8988T (cell line): ENCODE measurements at places on chromosomes 6 and 20.

- DNase-seq: no peak
These were observed 27.4 kb downstream of the ZC3H12D start for GRCh38 chr6:149457316-149457884.

- DNase-seq: no peak
These were observed 46.2 kb upstream of the SDHAF4 start for GRCh38 chr6:70520575-70520974.

- DNase-seq: no peak
These were observed 47.9 kb downstream of the BLTP3A start for GRCh38 chr6:34839666-34840352.

DNA sequence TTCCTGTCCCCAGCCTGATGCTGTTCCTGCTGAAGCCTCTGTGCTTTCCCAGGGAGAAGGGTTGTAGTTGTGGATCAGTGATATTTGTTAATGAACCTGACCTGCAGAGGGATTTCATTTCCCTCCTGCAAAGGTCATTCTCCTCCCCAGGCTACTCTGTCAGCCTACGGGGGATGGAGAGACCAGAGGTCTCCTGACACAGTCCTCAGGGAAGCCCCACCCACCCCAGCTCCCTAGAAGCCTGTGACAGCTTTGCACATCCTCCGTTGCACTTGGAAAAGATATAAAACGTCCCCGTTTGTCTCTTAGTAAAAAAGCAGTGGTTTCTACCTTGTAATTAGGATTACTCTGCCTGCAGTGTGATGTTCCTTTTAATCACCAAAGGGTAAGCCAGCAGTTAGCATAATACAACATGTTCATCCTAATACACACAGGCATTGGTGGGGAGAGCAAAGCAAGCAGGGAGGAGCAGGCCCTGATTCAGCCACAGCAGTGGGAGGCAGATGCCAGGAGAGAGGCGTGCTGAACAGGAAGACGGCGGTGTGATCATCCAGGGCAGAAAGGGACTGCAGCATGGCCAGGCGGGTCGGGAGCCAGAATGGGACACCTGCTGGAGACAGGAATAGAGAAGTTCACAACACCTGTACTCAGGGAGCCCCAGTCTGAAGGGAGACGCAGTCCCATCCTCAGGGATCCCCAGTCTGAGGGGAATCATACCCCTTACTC is 293.5 kb downstream of the LRFN2 start:
- DNase-seq: no peak

DNA sequence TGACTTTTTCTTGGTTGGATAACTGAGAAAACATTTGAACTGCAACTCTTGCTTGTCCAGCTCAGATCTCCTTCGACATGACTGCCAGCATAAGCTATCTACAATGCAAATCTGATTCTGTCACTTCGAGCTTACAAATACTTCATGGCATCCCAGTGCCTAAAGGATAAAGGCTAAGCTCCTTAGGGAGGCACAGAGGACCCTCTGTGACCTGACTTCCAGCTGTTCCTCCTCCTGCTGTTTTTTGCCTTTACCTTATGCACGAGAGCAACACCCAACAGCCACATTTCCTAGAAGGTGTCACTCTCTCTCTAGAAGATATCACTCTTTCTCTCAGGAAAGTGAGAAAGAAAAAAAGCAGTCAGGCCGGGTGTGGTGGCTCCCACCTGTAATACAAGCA is 23.4 kb downstream of the SLC17A5 start:
- DNase-seq: no peak

DNA sequence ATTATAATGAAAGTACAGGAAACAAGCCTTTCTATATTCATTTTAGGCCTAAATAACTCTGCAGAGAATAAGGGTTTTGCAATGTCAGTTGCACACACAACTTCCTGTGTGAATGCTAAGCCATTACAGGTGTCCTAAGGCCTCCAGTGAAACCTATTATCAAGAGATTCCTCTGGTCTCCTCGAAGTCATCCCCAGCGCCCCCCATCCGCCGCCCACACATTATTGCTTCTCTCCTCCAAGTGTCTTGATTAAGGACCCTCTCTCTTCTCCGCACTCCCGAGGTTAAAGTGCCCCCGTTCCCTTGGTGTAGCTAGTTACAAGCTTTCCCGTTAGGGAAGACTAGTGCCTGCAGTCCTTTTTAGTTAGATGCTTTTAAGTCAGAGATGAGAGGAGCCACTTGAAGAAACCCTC is 1.3 kb downstream of the HIVEP2 start:
- DNase-seq: no peak

DNA sequence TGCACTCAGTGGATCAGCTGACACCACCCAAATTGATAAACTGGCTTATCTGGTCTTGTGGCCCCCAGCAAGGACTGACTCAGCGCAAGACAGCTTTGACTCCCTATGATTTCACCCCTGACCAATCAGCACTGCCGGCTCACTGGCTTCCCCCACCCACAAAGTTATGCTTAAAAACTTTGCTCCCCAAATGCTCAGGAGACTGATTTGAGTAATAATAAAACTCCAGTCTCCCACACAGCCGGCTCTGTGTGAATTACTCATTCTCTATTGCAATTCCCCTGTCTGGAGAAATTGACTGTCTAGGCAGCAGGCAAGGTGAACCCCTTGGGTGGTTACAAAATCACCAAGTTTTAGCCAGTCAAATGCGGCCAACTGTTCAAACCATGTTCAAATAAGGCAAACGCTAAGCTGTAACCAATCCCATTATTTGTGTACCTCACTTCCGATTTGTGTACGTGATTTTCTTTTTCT is 32.5 kb downstream of the SLC22A2 start:
- DNase-seq: no peak

DNA sequence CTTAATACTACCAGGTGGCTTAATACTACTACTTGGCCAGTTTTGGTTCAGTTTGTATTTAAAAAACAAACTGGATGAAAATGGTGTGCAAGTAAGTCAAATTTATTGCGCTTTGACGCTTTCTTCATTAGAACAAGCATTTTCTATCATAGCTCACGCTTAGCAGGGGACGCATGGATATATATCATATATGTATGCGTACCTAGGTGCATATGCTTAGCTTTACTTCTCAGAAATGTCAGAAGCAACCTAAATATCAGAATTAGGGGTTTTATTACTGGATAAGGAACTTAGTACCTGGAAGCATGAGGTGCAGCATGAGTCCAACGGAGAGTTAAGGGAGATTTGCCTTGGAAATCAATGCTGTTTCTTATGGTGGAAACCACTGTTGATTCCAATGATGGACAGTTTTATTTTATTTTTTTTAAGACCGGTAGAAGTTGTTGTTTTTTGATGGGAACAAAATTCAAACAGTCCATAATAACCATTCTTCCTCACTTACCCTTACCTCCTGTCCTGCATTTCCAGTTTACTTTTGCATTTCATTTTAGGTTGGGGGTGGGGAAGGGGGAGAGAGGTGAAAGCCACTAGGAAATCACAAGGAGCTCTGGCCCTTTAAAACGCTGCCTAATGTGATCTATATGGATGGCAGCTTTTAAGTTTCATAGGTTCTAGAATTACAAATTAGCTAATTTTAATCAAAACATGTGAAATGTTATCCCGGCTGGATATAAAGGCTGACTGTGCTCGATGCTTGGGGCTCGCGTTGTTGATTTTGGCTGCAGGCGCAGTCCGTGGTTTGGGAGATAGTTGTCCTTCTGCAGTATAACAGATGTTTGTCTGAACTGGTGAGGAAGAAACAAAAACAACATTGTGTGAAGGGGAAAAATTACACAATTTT is 2.1 kb downstream of the SOBP start:
- no peak for DNase-seq

- no peak for DNase-seq
These were observed 3.2 kb downstream of the ZKSCAN4 start for GRCh38 chr6:28248916-28249315.

DNA sequence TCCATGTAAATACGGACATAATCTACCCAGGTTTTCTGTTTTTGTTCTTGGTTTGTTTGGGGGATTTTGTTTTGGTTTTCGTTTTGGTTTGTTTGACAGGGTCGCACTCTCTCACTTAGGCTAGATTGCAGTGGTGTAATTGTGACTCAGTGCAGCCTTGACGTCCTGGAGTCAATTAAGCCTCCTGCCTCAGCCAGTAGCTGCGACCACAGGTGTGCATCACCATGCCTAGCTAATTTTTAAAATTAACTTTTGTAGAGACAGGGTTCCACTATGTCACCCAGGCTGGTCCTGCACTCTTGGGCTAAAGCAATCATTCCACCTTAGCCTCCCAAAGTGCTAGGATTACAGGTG is 37.8 kb upstream of the EYA4 start:
- DNase-seq: no peak

GRCh38 chr6:25013246-25013645 is 77.5 kb upstream of the RIPOR2 start:
- no peak for DNase-seq

GRCh38 chr6:67897998-67898607 is 737.0 kb upstream of the ADGRB3 start:
- DNase-seq: no peak

DNA sequence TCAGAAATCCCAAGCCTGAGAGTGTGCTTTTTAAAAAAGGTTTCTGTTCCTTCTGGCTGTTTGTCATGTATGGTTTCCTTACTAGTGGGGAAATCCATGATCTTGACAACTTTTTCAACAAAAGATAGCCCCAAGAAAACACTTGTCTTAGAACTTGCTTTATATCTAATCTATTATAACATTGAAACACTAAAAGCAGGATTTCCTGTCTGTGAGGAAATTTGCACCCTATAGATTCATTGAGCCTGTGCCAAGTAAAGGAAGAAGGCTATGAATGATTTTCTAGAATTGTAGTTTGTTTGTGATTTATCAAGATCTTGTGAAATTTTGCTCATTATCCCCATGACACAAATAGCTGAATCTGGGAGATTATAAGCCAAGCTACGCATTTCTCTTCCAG is 238.6 kb upstream of the RIN2 start:
- no peak for DNase-seq

- no peak for DNase-seq
These were observed 242.9 kb downstream of the CDH4 start for GRCh38 chr20:61494763-61495575.

- no peak for DNase-seq
These were observed 221.0 kb downstream of the SYNDIG1 start for GRCh38 chr20:24690408-24690807.

DNA sequence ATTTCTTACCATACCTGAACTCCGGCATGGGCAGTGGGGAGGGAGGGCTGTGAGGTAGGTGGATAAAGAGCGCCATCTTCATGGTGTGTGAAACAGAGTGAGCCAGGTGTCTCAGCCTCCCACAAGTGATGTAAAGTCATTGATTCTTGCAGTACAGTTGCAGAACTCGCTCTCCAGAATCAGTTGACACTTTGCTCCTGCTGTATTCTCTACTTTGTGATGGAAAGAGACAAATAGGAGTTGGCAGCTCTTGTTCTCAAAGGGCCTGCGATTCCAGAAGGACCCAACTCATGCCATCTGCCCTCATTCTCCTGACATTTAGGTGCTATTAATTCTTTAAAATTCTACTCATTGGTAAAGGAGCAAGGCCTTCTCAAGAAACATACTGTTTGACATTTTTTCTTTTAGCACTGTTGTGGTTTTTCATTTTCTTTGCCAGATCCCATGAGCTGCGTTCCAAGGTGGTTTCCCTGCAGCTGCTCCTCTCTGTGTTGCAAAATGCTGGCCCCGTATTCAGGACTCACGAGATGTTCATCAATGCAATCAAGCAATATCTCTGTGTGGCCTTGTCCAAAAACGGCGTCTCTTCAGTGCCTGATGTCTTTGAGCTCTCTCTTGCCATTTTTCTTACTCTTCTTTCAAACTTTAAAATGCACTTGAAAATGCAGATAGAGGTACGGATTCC is 49.3 kb downstream of the ARFGEF2 start:
- DNase-seq: no peak

DNA sequence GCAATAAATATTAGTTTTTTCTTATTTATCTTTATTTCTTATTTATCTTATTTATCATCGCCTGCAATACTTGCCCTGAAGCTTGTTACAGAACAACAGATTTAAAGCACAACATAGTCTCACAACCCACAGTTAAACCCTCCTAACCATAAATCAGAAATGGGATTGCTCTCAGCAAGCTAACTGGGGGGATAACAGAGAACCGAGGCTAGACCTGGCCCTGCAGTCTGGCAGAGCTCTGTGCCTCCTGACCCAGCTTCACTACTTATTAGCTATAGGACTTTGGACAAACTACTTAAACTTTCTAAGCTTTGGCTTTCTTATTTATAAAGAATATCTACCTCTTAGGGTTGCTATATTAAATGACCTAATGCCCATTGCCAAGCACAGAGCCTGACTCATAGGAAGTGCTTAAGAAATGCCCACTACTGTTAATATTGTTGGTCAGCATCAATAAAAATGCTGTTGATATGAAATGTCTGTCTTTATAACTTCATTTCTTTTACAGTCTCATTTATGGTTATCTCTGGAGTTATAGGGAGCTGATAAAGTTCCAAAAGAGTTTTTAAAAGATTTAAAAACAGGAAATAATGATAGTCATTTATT is 87.9 kb upstream of the BEND6 start:
- no peak for DNase-seq

DNA sequence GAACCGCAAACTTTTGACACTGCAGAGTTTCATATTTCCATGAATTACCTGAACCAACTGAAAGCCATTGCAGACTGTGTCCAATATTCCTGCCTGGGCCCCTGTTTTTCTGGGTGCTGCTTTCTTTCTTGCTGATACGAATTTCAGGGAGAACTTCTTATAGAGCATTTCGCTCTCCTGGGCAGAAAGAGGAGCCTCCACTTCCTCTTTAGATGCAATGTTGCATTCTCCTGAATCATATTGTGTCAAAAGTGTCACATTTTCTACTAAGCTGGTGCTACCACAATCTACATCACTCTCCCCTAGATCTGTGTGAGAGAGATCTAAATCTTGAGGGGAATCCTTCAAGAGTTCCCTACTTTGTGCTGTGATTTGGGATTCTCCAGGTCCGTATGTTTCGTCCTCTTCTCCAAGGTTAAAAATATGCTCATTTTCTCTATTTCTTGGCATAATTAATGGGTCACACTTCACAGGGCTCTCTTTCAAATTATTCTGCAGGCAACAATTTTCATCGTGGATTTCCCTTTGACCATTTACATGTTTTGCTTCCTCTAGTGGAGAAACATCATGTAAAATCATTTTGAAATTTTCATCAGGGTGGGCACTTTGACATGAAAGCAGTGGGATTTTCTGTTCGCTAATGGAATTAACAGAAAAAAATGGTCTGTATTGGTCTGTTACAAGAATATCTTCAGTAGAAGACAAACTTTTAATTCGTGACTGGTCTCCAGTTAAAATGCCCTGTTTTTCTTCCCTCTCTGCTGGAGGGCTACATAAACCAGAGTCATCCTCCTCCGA is 102.3 kb downstream of the DST start:
- no peak for DNase-seq

GRCh38 chr6:151963001-151963400 is 155.5 kb downstream of the ESR1 start:
- DNase-seq: no peak

GRCh38 chr6:44339763-44340625 is 2.5 kb upstream of the SPATS1 start:
- DNase-seq: no peak

- no peak for DNase-seq
These were observed 21.1 kb downstream of the PNPLA1 start for GRCh38 chr6:36290668-36291620.

DNA sequence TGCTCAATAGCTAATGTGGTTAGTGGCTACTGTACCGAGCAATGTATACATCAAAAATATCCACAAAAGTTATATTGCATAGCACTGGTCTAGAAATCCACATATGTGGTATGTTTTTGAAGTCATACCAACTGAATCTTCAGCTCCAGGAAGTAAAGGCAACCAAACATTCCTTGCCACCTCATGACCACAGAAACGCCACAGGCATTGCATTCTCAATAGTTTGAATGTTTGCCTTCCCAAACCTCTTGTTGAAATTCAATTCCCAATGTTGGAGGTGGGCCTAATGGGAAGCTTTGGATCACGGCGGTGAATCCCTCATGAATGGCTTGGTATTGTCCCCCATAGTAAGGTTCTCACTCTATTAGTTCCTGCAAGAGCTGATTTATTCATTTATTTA is 18.2 kb upstream of the ZNF391 start:
- no peak for DNase-seq
